ENCODE measurements at places on chromosomes 5 and 9.

DNA sequence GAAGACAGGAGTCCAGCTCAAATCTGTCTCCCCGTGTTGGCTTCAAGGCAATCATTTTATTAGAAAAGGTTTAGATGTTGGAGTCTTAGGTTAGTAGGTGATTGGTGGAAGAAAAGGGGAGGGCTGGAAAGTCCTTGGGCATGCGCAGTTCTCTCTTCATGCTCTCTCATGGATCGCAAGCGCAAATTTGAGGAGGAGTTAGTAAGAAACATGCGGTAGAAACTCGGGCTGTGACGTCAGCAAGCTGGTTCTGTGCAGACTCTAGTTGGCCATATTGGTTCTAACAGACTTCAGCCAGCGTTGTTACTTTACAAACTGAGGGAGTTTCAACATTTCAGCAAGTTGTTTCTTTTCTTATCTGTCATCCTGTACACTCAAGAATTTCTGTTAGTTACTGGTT is 392.2 kb downstream of the CDK5RAP2 start:
- no peak for DNase-seq

GRCh38 chr5:142360051-142360498 is 35.3 kb upstream of the SPRY4 start:
- no peak for DNase-seq

- DNase-seq = peak; percentile 64
Observed at GRCh38 chr9:113578882-113579282, 115.4 kb downstream of the RGS3 start.

DNA sequence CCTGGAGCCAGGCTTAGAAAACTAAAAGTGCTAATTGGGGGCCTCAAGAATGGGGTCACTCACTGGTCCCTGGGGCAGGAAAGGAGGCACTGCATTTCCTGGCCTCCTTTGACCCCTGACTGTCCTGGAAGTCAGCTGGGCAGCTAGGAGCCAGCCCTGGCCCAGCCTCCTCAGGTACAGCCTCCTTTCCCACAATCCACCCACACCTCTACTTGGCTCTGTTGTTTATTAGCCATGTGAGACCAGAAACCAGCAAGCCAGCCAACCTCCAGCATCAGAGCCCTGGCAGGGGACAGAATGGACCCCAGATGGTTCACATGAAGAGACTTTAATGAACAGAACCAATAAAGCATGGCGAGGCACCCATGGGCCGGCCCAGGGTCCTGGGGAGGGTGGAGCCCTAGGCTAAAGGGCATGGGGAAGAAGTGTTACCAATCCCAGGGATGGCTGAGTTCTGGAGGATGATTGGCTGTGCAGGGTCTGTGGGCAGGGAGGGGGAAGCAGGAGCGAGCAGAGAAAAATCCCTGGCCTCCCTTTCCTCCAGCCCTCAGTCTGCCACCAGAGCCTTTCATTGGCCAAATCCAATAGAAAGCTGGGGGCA is 55.3 kb upstream of the ANGPTL2 start:
- no peak for DNase-seq

DNA sequence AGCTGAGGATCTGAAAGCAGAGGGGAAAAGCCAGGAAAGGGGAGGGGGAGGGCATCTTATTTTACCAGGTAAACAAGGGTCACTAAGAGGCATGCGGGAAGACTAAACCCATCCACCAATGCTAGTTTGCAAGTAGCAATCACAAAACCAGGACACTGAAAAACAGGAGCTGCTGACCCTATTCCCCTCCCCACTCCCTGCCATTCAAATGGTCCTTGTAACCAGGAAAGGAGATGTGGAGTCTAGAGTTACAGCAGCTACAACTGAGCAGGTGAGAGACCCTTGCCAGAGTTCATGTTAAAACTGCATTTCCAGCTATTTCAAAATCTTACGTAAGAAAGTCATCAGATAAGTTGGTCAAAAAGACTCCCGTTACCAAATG is 85.3 kb upstream of the SIMC1 start:
- no peak for DNase-seq

DNA sequence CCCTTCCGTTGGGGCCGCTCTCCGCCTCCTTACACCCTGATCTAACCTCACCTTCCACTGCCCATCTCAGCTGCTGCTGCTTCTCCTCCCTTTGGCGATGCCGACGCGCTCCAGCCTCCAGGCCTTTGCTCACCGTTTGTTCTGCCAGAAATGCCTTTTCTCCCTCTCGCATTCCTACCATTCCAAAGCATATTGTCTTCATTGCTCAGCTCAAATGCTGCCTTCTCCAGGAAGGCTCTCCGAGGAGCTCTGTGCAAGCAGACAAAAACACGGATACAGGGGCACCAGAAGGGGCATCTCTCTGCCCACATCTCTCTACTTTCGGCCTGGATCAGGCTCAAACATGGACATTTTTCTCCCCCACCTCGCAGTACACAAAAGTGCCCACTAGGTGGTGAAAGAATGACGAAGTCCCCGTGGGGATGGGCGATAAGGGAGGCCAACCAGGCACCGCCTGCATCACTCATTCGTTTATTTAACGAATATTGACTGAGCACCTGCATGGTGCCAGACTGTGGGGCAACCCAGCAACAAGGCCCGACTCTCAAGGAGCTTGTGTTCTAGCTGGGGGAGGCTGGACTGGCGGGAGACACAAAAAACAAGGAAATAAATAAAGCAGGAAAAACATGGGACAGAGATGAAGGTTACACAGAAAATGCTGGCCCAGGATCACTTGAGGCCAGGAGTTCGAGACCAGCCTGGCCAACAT is 7.3 kb upstream of the GRHPR start:
- peak; percentile 60 for DNase-seq

- DNase-seq = no peak
Observed at GRCh38 chr5:156479849-156480248, 152.9 kb downstream of the SGCD start.
